ENCODE measurements at places on chromosomes 16 and 17. TPM values are rescaled to one million over a fixed set of nuclear protein-coding genes. Genes with fewer than 3 reads are reported as not detected.

Gene CPHXL2
- total RNA-seq = not detected

GRCh38 chr16:10646581-10647263 is 48.0 kb downstream of the TEKT5 start:
- no peak for DNase-seq

DNA sequence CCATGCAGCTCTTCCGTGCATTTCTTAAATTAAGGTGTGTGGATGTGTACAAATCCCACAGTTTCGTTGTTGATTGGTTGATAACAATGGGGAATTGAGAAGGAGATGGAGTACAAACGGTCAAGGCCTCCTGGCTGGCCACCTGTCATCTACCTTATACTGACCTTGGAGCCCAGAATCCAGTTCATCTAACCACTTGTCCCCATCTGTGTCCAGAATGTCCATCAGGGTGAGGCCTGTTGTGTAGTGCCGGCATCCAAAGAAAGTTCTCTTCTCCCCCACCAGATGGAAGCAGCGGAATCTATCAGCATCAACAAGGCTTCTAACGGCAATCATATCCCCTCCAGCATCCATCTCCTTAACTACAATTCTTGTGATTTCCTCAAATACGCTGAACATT is 1.5 kb downstream of the GSDMB start:
- DNase-seq = no peak

GRCh38 chr17:45347444-45347843 is 30.6 kb upstream of the MAP3K14 start:
- peak; percentile 22 for DNase-seq

- no peak for DNase-seq
These were observed 484.2 kb upstream of the SOX9 start for GRCh38 chr17:71636644-71637043.

Gene GRB7
- total RNA-seq = under 0.01 TPM

Gene FLYWCH1
- total RNA-seq = 32.2 TPM

Gene KCNJ18
- not detected for total RNA-seq

Gene PIPOX
- 11.0 TPM for total RNA-seq

DNA sequence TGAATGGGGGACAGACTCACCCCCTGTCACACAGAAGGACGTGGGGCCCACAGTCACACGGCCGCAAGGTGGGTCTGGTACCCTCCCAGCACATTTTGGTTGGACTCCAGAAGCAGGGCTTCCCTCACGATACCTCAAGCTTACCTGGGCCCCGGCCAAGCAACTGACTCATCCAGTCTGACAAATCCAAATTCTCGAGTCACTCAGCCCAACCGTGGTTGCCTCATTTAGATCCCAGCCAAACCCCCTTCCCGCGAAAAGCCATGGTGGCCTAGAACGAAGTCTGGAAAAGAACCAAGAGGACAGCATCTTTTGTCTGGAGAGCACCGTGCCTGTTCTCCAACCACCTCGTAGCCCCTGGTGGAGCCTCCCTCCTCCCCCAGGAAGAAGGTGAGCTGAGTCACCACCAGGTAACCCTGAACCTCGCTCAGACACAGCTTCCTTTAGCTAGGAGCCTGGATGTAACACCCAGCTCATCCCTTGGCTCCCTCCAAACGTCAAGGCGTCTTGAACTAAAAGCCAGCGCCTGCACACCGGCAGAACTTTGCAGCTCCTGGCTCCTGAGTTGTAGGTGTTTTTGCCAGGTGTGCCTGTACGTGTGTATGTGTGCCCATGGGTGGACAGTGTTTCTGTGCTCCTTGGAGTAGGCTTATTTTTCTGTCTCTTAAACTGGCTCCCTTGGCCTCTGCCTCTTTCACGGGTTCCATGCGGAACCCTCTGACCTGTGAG is 78.9 kb downstream of the CMIP start:
- DNase-seq = no peak

DNA sequence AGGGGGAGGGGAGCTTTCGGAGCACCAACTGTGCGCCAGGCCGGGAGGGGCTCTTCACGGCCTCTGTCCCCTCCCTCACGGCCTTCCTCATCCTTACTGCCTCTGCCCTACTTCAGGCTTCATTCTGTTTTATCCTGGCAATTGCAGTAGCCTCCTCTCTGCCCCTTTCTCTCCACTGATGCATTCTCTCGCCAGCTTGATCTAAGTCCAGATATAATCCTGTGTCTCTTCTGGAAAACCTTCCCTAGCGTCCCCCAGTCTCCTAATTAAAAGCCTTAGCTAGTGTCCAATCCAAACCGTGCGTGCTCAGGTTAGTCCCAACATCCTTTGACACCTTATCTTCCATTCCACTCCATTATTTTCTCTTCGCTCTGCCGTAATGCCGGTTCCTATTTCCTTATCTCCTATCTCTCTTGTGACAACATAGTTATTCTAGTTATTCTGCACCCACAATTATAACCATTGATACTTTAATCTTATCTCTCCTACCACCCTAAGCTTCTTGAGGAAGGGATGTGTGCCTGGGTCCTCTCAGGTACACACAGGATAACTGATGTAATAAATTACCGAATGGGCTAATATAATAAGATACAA is 869 bp downstream of the ZNF48 start:
- no peak for DNase-seq

GRCh38 chr17:31525801-31526549 is 134.5 kb downstream of the RAB11FIP4 start:
- DNase-seq = no peak

DNA sequence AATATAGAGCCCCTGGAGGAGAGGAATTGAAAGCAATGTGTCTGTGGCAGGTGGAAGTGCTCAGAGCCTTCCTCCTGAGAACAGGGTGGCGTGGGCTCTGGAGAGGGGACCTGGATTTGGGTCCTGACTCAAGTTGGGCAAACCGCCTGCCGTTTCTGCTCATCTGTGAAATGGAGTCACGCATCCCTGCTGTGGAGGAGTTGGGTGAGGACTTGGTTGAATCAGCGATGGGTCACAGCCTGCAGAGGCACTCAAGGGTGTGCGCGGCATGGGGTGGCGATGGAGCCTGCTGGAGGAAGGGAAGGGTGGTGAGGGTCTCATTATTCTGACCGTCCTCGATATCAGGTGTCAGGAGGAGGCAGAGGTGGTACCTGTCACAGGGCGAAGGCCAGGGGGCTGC is 3.1 kb downstream of the ADAD2 start:
- no peak for DNase-seq

- no peak for DNase-seq
These were observed 8.6 kb downstream of the DOK4 start for GRCh38 chr16:57477531-57478202.

Gene ENPP7
- total RNA-seq = not detected

DNA sequence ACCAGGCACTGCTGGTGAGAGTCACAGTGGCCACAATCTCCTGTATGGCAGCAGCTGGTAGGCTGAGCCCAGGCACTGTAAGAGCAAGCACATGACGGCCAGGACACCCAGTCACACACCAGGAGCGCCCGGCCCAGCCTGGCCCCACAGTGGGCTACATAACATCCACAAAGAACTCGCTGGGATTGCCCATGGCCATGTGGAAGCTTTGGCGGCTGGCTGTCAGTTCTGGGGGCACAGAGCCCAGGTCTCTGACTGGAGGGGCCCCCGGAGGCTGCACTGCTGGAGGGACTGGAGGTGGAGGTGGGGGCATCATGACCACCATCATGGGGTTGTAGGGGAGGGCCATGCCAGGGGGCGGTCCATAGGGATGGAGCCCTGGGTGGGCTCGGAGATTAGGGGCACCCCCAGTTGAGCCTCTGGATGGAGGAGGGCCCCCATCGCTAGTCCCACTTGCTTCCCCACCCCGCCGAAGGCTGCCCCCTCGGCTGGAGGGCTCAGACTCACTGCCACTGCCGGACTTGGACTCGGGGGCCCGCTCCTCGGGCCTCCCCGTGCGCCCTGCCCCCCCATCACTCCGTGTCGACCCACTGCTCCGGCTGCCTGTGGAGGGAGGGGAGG is 6.1 kb downstream of the ACADVL start:
- DNase-seq = no peak

Gene SCNN1B
- total RNA-seq = 2.9 TPM

Gene CX3CL1
- total RNA-seq = 4.8 TPM

Gene LRRC75A
- total RNA-seq = 4.4 TPM

DNA sequence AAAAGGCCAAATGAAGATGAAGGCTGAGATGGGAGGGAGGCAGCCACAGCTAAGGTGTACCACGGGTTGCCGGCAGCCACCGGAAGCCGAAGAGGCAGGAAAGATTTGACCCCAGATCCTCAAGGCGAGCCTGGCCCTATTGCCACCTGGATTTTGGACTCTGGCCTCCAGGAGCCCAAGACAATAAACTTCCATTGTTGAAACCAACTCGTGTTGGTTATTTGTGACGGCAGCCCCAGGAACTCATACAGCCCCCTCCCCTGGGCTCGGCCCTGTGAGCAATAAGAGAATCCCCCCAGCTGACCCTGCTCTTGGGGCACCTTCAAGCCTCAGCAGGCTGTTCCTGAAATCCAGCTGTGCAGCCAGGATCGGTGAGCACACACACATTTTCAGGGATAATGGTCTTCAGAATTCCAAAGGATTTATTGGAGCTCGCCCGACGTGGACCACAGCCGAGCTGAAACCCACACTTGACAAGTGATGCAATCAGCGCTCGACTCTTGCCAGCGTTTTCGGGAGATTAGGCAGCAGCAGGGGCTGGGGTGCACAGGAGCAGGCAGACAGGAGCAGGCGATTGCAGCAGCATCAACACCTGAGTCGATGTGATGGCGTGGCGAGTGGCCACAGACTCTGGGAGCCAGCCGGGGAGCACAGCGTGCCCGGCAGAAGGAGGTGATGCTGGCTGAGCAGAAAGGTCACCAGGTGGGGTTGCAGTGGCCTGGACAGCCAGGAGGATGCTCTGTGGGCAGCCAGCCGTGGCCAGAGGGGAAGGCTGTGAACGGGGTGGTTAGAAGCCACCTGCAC is 22.4 kb upstream of the CBX4 start:
- no peak for DNase-seq

DNA sequence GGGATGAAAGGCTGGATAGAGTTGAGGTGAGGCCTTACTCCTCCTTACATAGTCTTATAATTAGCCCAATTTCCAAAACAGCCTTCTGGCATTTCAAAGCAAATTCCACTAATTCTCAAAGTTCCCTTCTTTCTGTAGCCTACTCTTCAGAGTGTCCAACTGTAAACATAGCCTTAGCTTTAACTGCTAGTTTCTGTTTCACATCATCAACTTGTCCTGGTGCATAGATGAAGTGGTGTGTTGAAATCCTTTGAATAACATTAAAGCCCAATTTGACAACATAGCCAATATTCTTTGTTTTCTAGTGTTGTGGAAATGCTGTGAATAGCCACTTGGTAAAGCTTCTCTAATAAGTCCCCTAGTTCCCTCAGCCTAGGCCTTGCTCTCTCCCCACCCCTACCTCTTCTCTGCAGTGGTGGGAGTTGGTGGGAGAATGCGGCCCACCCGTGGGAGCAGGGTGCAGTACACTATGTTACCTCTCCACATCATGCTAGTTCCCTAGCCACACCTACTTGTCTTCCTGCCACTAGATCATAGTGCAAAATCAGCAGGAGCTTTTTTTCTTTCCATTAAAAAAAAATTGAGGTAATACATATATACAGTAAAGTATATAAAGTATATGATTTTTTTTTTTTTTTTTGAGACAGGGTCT is 127.0 kb upstream of the HAS3 start:
- DNase-seq = no peak

GRCh38 chr17:56023851-56024250 is 129.4 kb upstream of the ANKFN1 start:
- DNase-seq = no peak

Gene CLEC19A
- total RNA-seq = not detected

Gene ST3GAL2
- total RNA-seq = 21.3 TPM

Gene KLHDC4
- 25.5 TPM for total RNA-seq

Gene XPO6
- total RNA-seq = 85.5 TPM

- DNase-seq = no peak
These were observed 12.8 kb downstream of the PHF12 start for GRCh38 chr17:28938552-28938951.

DNA sequence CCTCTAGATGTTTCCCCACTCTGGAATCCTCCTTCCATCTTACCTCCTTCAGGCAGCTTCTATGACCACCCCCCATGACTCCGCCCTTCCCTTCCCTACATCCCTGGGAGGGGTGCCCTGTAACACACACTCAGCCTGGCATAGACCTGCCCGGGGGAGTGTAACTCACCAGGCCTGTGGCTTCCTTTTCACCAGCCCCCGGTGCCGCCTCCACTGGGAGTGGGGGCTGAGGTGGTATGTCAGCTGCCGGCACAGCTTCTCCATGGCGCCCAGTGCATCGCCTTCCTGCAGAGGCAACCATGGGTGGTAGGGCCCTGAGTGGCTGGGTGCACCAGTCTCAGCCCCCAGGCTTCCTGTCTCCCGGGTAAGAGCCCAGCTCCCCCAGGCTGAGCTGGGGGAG is 32.3 kb downstream of the TRPV2 start:
- DNase-seq = no peak

DNA sequence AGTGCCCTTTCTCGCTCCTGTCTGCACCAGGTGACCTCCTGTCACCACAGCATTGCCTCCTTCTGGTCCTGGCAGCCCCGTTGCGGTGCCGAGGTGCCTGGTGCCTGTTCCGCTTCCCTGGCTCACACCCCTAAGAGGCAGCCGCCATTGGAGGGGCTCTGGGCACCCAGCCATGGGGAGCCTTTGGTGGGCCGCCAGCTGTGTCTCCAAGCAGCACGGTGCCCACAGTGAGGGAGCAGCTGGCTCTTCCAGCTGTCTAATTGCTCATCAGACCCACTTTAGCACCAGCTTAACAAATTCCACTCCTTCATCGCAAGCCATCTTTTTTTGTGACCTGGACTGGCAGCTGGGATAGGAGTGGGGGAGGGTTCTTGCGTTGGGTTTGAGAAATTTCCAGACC is 276.1 kb downstream of the SNX29 start:
- no peak for DNase-seq

DNA sequence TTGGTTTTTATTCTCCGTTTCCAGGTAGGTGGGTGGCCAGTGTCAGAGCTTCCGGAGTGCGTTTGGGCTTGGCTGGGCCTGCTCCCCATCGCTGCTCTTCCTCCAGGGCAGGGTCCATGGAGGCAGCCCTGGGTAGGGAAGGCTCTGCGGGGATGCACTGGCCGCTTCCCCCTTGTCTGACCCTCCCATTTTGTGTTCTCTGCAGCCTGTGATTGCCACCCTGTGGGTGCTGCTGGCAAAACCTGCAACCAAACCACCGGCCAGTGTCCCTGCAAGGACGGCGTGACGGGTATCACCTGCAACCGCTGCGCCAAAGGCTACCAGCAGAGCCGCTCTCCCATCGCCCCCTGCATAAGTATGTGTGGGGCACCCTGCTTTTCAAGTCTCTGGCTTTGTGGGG is 158.3 kb downstream of the NTN1 start:
- DNase-seq = no peak

DNA sequence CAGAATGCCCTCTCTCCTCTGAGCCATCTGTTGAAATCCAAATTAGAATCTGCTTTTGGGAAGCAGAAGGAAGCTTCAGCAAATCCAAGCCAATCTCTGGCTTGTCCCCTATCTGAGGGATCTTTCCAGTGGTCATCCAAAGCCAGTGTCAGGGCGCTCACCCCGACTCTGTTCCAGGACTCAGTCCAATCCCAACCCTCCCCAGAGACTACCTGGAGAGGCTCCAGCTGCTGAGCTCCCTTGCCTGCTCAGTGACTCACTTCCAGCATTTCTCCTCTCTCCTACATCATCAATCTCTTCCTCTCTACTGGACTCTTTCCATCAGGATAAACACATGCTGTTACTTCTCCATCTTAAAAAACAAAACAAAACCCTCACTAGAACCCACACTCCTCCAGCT is 2.4 kb downstream of the MATCAP1 start:
- peak; percentile 86 for DNase-seq

All from sigmoid colon (tissue), 7 donors.